ENCODE measurements at places on chromosomes 4 and X.

DNA sequence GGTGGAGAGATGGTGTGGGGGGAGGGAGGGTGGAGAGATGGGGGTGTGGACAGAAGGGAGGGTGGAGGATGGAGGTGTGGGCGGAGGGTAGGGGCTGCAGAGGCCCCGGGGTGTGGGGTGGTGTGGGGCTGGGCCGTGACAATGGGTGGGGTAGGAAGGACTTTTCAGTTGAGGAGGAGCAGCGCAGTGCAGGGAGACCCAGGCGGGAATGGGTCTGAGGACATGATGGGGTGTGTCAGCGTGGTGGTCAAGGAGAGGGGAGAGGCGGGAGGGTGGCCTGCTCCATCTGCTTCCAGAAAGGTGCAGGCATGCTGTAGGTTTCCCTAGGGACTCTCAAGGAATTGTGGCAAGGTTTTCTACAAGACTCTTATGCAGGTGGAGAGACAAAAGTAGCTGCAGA is 48.9 kb downstream of the RGS12 start:
- no peak for DNase-seq

DNA sequence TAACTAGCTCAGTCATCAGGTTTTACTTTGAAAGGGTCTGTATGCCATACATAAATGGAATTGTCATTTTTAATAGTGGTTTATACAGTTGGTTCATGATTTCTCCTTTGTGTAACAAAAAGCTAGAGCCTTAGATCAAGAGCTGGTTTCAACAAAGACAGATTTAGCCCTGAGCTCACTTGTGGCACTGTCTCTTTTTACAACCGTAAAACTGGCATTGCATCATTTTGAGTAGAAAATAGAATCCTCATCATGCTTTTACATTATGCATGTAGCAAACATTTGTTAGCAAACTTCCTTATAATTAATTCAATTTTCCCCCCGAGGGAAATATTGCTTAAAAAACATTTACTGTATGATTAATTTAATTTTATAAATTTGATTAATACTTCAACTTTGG is 1871.5 kb downstream of the ARAP2 start:
- DNase-seq = no peak

DNA sequence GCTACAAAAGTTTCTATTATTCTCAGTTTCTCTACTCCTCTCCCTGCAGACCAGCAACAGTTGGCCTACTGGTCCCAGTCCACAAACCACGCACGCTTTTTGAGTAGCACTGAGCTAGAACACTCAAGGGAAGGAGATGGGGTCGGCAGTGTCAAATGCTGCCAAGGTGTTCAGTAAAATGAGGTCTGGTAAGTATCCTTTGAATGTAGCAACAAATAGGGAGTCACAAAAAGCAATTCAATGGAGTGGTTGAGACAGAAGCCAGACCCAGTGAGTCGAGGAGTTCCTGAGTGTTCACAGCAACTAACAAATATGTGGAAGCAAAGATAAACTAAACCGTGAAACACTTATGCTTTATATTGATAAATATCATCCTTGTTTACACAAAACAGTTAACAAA is 355.7 kb downstream of the MID1IP1 start:
- no peak for DNase-seq

DNA sequence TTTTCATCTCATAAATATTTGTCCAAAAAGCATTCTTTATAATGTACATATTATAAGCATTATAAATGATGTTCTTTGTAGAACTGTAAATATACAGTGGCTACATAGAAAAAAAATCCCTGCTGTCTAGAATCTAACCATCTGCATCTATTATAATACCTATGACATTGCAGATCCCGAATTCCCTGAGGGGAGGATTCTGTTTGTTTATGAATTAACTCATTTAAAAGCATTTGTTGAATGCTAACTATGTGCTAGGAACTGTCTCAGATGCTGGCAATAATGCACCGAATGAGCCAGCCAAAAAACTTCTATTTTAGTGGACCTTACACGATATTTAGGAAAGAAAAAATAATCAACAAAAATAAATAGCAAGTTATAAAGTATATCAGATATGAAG is 189.6 kb downstream of the PACRGL start:
- DNase-seq = no peak

DNA sequence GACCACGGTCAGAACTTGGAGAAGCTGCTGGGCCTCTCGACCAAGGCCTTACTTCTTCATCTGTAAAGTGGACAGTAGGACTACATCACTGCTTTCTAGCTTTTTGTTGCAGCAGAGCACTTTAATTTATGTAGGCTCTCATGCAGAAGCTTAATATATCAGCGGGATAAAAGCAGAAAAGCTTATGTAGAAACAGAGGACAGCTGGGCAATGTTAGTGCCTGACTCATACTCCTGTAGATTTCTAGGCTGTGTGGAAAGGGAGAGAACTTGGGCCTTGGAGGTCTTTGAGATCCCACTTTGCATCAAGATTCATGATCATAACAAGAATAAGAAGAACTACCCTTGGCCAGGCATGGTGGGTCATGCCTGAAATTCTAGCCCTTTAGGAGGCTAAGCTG is 91.2 kb downstream of the ARHGAP10 start:
- DNase-seq = no peak

DNA sequence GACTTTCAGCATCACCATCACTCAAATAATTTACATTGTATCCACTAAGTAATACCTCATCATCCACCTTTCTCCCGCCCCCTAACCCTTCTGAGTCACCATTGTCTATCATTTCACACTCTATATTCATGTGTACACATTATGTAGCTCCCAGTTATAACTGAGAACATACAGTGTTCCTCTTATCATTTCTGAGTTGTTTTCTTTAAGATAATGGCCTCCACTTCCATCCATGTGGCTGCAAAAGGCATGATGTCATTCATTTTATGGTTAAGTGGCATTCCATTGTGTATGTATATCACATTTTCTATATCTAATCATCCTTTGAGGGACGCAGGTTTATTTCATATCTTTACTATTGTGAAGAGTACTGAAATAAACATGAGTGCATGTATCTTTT is 14.6 kb upstream of the NDST4 start:
- no peak for DNase-seq

- DNase-seq = no peak
These were observed 107.5 kb upstream of the RPL34 start for GRCh38 chr4:108512615-108513505.
